Stimulated activated CD8-positive, alpha-beta memory T cell treated with anti-CD3 and anti-CD28 coated beads, Interleukin-7, amount 100 ng/mL, for 1 hour (primary cell): ENCODE measurements at places on chromosomes 3 and 15.

DNA sequence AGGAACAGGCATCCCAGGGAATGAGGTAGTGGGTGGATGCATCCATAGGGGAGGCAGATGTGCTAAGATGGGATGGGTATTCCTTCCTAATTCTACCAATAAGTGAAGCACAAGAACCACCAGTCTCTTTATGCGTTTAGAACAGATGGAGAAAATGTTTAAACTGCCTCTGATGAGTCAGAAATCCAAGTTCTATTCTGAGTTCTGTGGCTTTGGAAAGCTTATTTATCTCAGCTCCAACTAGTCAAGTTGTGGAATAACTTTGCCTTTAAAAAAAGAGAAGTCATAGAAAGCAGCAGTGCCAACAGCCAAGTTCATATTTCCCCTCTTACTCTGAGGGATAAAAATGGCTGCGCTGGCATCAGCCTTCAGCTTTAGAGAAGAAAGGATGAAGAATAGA is 761.7 kb downstream of the IGSF11 start:
- no peak for DNase-seq

GRCh38 chr3:195859061-195859845 is 47.5 kb upstream of the MUC4 start:
- peak; percentile 61 for DNase-seq

DNA sequence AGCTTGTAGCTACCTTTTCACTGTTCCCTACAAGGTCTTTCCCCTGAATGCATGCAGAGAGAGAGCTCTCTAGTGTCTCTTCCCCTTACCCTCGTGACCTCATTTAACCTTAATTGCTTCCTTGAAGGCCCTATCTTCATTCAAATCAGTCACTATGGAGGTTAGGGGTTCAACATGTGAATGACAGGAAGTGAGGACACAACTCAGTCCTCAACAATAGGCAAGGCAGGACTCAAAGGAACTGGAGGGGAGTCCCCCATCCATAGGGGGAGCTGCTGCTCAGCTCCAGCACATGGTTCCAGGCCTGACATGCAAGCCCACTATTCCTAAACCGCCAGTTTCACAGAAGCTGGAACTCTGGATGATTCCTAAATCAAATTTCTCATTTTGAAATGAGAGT is 33.8 kb upstream of the GYG1 start:
- no peak for DNase-seq

DNA sequence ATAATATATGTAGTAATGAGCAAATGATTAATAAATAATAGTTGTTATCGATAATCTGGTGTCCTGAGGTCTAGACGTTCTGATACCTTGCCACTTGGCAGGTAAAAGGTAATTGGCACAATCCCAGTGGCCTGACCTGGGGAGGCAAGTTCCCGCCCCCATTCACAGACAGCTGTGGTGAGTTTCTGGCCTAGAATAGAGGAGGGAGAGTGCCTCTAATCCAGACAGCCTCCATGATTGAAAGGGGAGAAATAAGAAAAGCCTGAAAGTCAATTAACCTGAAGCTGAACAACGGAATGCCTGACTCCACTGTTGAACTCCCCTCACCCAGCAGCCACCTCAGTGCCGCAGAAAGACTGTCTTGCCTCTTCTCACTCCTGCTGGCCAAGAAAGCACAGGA is 38.1 kb upstream of the SV2B start:
- no peak for DNase-seq

- no peak for DNase-seq
Measured at GRCh38 chr3:162704238-162704637, 1207.6 kb downstream of the OTOL1 start.

DNA sequence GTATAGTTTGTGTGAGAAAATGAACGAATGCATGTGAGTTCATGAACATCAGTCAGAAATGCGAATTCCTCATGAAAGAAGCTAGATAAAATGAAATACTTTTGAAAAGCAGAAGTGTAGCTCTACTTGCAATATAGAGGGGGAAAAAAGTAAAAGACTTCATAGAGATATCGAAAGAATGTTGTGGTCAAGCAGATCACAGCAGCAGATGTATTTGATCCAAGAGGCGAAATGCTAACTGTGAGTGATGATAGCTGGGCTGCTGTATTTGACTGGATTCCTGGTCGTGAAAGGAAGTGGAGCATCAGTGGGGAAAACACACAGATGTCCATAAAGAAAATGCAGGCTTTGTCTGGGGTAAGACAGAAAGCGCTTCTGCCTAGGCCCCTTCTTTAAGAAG is 112.4 kb downstream of the ADAMTSL3 start:
- DNase-seq, result no peak

DNA sequence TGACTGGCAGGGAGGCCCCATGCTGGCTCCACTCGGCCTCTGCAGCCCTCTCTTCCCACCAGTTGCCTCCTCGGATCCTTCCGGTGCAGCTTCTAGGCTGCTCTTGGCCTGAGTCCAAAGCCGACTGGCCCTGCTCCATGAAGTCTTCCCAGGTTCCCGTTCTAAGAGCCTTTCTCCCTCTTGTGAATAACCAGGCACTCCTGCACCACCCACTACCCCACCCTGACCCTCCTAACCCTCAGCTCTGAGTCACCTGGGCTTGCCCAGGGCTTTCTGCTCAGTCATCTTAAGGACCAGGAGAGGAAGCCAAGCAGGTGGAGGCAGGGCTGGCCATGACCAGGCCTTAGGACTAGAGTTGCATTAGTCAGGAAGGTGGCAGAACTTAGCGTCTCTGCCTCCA is 28.1 kb upstream of the CNBP start:
- DNase-seq, result no peak

DNA sequence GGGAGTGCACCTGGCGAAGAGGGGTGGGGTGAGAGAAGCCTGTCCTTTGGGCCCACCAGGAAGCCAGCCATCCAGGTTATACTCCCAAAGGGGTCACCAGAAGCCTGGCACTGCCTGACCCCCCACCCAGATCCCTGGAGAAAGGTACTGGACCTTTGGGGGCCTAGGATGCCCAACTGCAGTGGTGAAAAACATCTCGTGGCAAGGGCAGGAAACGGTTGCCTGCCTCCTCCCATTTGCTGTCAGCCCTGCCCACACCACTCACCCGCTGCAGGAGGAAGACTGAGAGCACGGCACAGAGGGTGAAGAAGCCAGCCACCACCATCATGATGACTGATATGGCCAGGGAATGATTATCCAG is 2.2 kb upstream of the ULK3 start:
- peak; percentile 13 for DNase-seq

- no peak for DNase-seq
Measured at GRCh38 chr15:27046880-27047279, 75.9 kb downstream of the GABRG3 start.

DNA sequence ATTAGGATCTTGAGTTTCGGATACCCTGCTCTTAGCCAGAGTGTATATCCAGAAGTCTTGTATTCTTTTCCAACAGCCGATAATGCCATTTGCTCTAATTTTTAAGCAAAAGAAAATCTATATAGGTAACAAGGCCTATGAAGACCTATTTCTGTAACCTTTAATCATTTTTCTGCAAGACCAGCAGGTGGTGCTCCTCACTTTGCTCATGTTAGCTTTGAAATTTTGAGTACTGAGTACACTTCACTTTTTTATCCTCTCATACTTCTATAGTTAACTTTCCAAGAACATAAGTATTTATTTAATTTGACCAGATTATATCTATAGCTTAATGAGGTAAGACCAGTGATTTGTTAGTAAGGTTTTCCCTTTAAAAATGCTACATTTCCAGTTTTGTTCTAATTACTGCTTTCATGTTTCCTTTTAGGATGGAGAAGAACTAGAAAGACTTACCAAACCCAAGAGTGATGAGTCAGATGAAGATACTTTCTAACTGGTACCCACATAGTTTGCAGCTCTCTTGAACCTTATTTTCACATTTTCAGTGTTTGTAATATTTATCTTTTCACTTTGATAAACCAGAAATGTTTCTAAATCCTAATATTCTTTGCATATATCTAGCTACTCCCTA is 20.5 kb downstream of the SLC35A5 start:
- DNase-seq, result no peak

GRCh38 chr3:186596568-186597287 is 16.1 kb upstream of the AHSG start:
- DNase-seq, result no peak

DNA sequence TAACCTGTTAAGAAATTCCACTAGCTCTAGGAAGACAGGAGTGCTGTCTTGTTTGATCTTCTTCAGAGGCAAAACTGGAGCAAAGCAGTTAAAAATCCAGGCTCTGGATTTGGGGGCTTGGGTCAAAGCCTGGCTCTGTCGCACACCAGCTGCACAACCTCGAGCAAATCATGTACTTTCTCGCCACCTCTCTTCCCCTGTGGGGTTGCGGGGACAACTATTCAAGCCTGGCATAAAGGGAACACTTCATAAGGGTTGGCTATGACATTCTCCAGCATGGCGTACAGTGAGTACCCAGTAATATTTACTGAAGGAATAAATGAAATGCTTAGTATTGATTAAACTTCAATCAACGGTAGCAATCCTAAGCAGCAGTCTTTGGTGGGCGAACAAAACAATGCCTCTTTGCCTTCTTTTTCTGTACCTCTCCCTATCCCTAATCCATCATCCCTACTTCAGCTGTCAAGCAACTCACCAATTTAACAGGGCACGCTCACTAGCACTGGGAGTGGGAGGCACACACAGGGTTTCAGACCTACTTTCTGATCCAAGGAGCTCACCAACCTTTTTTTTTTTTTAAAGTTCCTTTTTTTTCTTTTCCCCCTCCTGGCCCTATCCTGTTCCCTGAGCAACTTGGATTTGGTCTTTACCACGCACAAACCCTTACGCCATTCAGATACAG is 33.0 kb downstream of the GNB5 start:
- no peak for DNase-seq

GRCh38 chr15:70383856-70384255 is 286.1 kb upstream of the TLE3 start:
- DNase-seq, result no peak

- no peak for DNase-seq
Measured at GRCh38 chr3:170419557-170420087, 954 bp downstream of the CLDN11 start.

GRCh38 chr3:40780291-40780924 is 255.6 kb downstream of the ZNF621 start:
- DNase-seq, result no peak

GRCh38 chr3:170496026-170496867 is 77.6 kb downstream of the CLDN11 start:
- no peak for DNase-seq

- no peak for DNase-seq
Measured at GRCh38 chr15:29812384-29812694, 9.9 kb downstream of the TJP1 start.

DNA sequence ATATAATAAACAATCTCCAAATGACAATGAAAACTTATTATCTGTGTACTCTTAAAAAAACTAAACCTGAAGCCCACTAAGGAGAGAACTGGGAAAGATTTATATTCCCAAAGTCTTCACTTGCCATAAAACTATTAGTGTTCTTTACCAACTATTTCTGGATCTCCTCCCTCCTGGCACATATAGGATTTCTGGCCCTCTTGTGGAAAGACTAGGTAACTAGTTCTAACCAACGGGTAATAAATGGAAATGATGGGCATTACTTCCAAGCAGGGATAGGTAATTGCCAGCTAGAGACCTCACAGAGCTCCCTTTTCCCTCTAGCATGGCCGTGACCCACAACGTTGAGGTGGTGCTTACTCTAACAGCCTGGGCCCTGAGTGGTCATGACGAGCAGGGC is 110.1 kb downstream of the DNAH12 start:
- no peak for DNase-seq

- no peak for DNase-seq
Measured at GRCh38 chr3:126345231-126345630, 12.0 kb downstream of the KLF15 start.

- DNase-seq, result no peak
Measured at GRCh38 chr3:45509038-45509767, 85.3 kb upstream of the LIMD1 start.

DNA sequence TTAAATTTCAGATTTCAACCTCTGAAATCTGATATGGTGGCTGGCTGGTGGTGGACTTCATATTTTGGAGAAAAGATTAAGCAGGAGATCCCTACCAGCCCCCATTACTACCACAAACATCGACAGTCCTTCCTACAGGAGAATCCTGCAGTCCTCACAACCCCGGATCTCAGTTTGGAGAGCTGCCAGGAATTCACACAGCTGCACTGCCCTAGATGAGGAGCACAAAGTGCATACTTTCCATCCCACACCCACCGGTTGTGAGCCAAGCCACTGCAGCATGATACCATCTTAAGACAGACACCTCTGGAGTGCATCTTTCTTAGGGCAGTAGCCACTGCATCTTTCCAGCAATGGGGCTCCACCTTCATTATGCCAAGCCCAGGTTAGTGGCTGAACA is 185.5 kb upstream of the GPR149 start:
- DNase-seq, result no peak

- DNase-seq, result no peak
Measured at GRCh38 chr15:67196672-67197363, 57.6 kb downstream of the AAGAB start.

GRCh38 chr15:61237400-61237799 is 8.3 kb upstream of the RORA start:
- DNase-seq, result no peak

DNA sequence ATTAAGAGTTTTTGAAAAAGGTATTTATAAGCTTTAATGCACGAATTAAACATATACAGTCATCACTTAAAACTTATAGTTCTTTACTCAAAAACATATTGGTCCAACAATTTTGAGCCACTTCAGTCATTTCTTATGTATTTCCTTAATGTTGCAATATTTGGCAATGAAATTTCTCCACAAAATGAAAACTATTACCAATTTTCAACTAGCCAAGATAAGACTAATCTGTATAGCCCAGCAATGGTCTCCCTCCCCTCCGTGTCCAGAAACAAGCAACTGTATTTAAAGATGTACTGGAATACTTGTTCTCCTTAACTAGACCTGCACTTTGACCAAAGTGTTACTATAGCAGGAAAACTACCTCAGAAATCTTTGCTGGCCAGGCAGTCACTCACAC is 9.2 kb downstream of the ARF4 start:
- no peak for DNase-seq

DNA sequence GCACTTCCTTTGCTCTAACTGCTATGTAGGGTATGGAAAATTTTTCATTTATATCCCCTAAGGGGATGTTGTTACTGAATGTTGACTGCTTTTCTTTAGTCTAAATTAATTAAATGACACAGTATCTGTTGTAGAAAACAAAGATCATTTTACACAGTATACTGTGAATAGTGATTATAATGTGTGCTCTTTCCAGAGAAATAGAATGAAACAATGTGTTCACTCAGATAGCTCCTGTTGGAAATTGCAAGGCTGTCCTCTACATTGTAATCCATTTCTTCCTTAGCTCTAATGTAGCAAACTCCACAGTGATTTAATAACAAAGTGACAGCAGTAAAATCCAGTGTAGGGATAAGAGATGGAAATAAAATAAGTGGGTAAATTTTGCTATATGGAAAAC is 159.0 kb upstream of the VEPH1 start:
- DNase-seq, result no peak

DNA sequence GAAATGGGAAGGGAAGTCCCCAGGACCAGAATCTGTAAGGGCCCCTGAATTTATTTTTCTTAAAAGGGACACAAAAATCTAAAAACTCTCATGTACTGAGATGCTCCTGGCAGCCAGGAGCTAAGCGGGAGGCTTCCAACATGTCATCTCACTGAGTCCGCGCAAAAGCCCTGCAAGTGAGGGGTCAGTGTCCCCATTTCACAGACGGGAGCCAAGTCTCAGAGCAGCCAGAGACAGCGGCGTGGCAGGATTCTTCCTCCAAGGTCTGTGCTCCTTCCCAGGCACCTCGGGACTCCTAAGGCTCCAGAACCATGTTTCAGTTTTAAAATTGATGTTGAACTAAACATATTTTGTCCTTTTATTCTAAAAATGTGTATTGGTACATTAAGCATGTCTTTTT is 114.8 kb downstream of the ADCY5 start:
- no peak for DNase-seq
